ENCODE measurements at places on chromosomes 4 and X.

DNA sequence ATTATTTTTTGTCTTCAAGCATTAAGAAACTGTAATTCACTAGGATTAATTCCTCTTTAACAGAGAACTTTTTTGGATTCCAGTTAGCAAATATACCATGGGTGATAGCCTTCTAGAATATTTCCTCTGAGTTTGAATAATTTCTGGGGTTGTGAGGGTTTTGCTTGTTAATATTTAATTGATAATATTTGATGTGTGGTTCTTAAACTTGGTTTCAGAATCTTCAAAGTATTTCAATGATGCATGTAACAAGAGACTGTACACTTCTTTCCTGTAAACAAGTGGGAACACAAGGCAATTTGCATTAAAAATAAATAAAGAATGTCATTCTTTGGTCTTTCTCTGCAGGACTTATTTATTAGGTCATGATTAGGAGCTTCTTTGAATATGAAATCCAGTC is 9.5 kb upstream of the C4orf51 start:
- no peak for DNase-seq

- no peak for DNase-seq
Measured at GRCh38 chr4:18815779-18816173, 794.2 kb upstream of the LCORL start.

GRCh38 chrX:36501169-36501702 is 506.9 kb upstream of the FAM47C start:
- no peak for DNase-seq

DNA sequence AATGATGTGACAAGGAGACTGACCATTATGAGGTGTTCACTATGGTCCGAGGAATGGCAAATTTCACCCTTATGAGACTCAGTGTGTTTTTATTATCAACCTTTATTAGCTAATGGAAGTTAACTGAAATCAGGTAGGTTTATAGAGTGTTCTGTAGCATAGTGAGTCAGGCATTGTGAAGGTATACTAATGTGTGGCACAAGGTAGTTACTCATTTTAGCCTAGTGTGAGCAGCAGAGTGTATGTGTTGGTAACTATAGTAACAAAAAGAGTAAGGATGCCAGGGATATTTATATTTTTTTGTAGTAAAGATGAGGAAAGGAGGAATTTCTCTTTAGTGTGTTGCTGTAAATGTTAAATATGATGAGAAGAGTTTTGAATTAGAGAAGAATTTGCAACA is 12.0 kb downstream of the PDLIM5 start:
- DNase-seq, result no peak

GRCh38 chrX:2252331-2253065 is 248.3 kb downstream of the DHRSX start:
- no peak for DNase-seq

GRCh38 chr4:14644580-14645282 is 357.6 kb upstream of the CPEB2 start:
- no peak for DNase-seq

GRCh38 chr4:112973750-112974251 is 75.7 kb upstream of the ANK2 start:
- DNase-seq, result no peak

GRCh38 chr4:87108142-87108546 is 112.3 kb downstream of the KLHL8 start:
- DNase-seq, result no peak

- DNase-seq, result no peak
Measured at GRCh38 chrX:49901048-49901447, 21.3 kb upstream of the CLCN5 start.

- no peak for DNase-seq
Measured at GRCh38 chr4:139455126-139455538, 1.2 kb downstream of the RAB33B start.

- DNase-seq, result no peak
Measured at GRCh38 chrX:152918707-152919106, 20.8 kb downstream of the ZNF185 start.

DNA sequence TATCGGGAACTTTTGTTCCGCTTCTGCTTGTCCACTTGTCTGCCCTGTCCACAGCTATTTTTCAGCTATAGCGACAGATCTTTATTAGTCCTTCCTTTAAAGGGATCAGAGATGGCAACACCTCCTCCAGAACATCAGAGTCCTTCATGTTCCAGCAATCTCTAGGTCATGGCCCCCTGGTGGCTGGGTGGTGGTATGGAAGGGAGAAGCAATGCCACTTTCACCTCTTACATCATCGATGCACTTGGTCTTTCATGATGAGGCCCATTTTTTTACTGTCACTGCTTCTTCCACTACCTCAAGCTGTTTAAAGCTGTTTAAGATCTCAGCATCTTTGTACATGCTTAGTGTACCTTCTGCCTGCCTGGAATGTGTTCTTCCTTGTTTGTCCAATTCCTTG is 106.7 kb downstream of the ARHGAP6 start:
- peak; percentile 38 for DNase-seq

GRCh38 chr4:54225598-54226403 is 3.3 kb upstream of the PDGFRA start:
- peak; percentile 66 for DNase-seq

- no peak for DNase-seq
Measured at GRCh38 chrX:129622757-129623301, 31.9 kb downstream of the APLN start.

GRCh38 chr4:37126051-37126450 is 118.5 kb upstream of the NWD2 start:
- DNase-seq, result no peak

DNA sequence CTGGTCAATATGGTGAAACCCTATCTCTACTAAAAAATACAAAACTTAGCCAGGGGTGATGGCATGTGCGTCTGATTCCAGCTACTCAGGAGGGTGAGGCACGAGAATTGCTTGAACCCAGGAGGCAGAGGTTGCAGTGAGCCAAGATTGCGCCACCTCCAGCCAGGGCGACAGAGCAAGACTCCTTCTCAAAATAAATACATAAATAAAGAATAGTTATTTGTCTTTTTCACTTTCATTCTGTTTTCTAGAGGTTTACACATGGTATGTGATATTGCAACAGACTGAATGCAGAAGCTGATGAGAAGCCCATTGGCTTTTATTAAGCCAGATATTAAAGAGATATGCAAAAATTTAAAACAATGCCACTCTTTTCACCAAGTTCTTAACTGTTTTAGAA is 8.2 kb downstream of the KLHL15 start:
- DNase-seq, result no peak

DNA sequence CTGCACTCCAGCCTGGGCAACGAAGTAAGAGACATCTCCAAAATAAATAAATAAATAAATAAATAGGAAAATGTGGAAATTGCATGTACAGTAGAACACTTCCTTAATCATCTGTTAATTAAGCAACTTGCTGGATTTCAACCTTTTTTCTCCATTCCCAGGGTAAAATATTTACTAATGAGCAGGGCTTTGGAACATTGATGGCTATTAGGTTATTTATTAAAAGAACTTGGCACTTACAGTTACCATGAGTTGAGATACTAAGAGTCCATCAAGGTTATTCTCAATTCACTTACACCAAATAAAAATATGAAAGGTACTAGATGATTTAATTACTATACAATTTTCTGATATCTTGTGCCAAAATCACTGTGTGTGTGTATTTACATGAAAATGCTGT is 607.1 kb downstream of the PCDH18 start:
- DNase-seq, result no peak

DNA sequence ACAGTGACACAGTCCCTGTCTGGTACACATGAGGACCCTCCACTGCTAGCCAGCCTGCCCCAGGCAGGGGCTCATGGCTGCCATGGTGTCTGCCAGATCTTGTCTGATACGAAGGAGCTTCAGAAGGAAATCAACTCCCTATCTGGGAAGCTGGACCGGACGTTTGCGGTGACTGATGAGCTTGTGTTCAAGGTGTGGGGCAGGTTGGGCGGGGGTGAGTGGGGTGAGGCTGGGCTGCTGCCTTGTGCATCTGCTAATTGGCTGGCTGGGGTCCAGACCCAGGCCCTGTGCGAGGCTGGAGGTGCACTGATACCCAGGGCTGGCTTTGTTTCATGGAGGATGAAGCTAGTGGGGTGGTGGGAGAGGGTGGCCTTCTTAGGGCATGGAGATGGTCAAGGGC is 13.8 kb downstream of the CCDC22 start:
- DNase-seq, result no peak

- DNase-seq, result no peak
Measured at GRCh38 chr4:147477439-147477838, 3.5 kb upstream of the EDNRA start.

DNA sequence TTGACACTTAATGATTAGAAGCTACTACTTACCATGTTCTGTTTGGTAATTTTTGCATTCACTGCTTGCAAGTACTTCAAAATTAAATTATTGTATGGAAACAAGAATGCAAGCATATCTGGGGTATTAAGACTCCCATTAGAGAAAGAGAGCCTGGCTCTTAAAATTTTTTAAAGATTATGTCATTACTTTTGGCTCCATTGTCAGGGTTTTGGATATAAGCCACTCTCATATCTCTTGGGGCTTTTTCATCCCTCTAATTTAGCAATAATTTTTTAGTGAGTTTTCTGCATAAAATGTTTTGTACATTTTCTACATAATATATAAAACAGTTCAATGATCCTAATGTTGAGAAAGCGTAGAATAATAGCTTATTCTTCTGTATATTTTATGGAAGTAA is 49.4 kb downstream of the SLC9A6 start:
- DNase-seq, result no peak

DNA sequence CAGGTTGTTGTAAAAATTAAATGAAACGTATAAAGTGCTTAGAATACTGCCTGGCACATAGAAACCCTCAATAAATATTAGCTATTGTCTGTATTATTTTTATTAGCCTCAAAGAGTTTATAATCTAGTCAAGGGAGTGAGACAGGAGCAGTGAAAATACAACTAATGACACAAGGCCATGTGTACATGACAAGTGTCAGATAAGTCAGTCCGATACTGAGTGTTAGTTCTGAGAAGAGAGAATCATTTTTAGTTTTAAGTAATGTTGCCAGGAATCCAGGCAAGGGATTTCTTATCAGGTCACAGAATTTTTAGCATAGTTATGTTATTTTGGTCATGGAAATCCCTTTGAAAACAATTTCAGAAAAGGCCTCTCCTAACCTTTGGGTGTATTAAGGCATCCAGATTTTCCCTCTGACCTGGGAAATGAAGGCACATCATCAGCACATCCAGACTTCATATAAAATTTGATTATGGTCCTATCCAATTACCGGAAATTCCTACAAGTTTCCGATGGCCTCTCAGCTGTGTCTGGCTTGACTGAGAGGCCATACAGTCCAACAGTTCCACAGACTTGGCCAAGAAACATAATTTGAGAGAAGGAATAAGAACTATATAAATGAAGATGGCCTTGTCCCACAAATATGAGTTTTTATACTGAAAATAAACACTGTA is 35.7 kb downstream of the PPARGC1A start:
- DNase-seq, result no peak

DNA sequence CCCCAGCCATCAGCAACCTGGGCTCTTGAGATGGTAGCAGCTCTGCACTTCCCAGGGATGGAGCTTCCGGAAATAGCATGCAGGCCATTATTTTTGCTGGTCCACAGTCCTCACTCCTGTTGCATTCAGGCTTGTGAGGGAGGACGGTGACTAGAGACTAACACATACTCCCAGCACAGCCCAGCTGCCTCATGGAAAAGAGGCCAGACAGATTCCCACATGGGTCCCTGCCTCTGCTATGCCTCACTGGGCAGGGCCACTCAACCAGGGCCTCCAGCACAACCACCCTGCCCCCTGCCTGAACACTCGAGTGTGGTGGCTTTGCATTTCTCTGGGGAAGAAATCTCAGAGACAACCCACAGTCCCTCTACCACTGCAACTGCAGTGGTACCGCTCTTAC is 1195.1 kb downstream of the PCDH18 start:
- DNase-seq, result no peak

DNA sequence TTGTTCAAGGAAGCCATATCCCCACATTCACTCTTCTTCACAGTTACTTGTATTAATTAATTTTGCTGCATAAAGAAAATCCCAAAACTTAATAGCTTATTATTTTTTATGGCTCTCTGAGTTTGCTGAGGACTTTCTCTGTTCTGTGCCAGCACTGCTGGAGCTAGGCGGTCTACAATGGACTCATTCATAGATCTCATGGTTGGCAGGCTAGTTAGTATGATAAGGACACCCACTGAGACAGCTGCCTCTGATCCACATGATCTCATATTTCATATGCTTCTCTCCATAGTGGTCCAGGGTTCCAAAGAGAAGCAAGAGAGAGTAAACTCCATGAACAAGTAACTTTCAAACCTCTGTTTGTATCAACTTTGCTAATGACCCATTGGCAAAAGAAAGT is 170.2 kb downstream of the ADGRA3 start:
- DNase-seq, result no peak

DNA sequence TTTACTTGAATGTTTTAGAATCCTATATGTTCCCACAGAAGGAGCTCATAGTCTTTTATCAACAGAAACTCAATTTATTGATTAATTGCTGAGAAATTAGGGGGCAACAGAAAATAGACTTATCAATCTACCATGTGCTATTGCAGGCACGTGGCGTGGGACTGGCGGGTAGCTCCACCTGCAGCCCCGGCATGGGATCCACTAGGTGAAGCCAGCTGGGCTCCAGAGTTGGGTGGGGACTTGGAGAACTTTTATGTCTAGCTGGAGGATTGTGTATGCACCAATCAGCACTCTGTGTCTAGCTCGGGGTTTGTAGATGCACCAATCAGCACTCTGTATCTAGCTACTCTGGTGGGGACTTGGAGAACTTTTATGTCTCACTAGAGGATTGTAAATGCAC is 3.3 kb upstream of the OCIAD1 start:
- DNase-seq, result no peak

- DNase-seq, result no peak
Measured at GRCh38 chr4:94880956-94881355, 123.2 kb downstream of the BMPR1B start.

DNA sequence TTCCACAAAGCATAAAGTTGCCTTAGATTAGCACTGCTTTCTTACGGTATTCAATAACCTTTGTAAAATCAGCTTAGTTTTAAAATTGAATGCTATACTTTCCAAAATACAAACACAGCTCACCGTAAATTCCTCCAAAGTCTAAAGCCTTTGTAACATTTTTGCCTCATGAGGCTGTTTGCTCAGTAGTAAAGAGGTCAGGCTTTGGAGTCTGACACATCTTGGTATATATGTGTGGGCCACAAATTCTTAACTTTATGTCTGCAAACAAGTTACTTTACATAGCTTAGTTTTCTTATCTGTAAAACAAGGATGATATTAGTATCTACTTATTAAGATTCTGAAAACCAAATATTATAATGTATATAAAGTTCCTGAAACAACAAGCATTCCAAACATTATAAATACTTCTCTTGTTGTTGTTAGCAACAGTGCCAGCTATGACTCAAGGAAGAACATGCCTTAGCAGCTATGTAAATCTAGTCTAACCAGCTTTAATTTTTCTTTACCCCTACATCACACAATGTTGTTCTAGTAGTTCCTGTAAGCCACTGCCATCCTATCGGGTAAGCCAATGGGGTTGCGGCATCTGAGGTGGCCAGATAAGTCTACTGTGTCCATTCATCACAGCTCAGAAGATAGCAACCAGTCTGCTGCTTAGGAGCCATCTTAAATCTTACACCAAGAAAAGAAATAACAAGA is 709.0 kb downstream of the KLHL13 start:
- DNase-seq, result no peak

- DNase-seq, result peak; percentile 13
Measured at GRCh38 chr4:179664430-179665027, 2222.3 kb upstream of the AGA start.

- no peak for DNase-seq
Measured at GRCh38 chrX:132004728-132005127, 18.4 kb upstream of the STK26 start.
